Stimulated activated CD8-positive, alpha-beta memory T cell treated with anti-CD3 and anti-CD28 coated beads, Interleukin-4, amount 100 ng/mL, for 1 hour (primary cell): ENCODE measurements at places on chromosomes 3 and 15.

DNA sequence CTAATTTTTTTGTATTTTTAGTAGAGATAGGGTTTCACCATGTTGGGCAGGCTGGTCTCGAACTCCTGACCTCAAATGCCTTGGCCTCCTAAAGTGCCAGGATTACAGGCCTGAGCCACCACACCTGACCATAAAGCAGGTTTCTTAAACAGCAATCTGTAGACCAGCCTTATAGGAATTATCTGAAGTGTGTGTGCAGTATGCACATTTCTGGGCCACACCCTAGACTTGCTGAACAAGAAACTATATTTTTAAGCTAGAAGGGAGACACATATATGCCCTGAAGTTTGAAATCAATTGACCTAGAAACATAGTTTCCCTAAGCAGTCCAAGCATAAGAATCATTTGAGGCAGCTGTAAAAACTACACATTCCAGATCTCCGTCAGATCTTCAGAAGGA, 805.7 kb downstream of the TUSC7 start:
- no peak for DNase-seq

DNA sequence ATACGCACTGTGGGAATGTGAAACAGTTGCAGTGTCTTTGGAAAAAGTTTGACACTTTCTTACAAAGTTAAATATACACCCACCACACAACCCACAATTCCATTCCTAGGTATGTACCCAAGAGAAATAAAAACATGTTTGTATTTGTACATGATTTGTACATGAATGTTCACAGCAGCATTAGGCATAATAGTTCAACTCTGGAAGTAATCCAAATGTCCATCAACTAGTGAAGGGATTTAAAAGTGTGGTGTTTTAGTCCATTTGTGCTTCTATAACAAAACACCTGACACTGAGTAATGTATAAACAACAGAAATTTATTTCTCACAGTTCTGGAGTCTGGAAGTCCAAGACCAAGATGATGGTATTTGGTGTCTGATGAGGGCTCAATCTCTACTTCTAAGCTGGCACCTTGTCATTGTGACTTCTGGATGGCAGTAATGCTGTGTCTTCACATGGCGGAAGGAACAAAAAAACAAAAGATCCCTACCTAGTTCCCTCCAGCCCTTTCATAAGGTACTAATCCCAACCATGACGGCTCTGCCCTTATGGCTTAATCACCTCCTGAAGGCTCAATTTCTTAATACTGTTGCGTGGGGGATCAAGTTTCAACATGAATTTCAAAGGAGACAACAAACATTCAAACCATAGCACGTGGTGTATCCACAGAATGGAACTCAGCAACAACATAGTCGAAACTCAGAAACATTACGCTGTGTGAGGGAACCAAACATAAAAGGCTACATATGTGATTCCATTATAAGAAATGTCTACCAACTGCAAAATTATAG, 120.5 kb downstream of the AQP9 start:
- DNase-seq, result no peak

DNA sequence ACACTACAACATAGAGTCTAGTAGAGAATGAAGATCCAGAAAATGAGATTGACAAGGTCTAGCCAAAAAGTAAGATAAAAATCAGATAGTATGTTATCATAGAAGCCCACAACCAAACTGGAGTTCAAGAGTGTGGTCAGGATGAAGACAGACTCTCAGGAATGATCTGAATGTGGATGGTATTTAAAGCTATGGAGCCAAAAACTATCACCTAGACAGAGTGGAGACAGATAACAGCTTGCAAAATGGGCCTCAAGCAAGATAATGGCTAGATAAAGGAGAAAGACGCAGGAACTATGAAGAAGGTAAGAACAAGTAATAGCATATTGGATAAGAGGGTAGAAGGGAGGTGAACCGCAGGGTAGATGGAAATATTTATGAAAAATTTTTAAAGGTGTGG, 35.4 kb downstream of the ZMAT3 start:
- no peak for DNase-seq

- DNase-seq, result no peak
Measured at GRCh38 chr15:95829062-95829461, 501.4 kb upstream of the NR2F2 start.

- DNase-seq, result no peak
Measured at GRCh38 chr15:80989081-80989517, 520 bp downstream of the MESD start.

DNA sequence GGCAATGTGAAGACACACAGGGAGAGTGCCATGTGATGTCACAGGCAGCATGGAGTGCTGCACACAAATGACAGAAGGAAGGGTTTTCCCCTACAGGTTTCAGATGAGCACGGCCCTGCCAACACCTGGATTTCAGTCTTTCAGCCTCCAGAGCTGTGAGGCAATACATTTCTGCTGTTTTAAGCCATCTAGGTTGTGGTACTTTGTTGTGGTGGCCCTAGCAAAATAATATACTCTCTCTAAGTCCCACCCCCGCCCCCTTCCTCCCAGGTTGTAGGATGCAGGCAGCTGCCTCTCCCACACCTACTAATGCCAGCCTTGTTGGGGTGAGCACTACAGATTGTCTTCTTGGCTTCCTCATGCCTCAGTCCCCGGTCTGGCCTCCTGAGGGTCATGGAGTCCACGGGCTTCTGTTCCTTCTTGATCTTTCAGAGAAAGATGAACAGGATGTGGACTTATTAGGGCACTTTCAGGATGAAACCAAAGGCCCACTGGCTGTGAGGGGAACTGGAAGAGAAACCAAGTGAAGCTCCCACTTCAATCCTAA, 180.0 kb downstream of the CD47 start:
- no peak for DNase-seq

- no peak for DNase-seq
Measured at GRCh38 chr15:67815036-67815592, 10.2 kb upstream of the SKOR1 start.

DNA sequence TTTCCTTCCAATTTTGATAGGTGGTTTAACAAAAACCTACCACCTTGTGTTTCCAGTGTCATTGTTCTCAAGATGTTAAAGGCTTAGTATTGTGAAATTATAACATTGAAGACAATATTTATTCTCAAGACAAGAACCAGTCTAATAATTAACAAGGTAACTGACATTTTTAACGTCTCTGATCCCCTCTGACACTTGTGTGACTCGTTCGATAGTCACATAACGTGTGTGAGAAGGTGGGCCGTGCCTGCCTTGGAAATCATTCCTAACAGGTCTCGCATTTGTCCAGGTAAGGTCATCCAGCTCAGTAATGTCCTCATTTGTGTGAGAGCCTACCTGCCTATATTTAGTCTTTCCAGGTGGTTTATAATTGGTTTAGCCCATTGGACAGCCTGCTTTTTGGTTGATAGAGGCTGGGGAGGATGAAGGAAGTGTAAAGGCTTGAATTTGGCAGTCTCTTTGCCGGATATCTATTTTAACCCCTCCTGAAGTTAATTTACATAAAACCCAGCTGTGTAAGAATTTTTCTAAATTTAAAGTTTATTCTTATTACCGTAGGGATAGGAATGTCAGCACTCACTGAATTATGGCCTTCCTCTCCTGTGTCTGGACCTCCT, 94.4 kb downstream of the AKAP13 start:
- DNase-seq, result no peak

DNA sequence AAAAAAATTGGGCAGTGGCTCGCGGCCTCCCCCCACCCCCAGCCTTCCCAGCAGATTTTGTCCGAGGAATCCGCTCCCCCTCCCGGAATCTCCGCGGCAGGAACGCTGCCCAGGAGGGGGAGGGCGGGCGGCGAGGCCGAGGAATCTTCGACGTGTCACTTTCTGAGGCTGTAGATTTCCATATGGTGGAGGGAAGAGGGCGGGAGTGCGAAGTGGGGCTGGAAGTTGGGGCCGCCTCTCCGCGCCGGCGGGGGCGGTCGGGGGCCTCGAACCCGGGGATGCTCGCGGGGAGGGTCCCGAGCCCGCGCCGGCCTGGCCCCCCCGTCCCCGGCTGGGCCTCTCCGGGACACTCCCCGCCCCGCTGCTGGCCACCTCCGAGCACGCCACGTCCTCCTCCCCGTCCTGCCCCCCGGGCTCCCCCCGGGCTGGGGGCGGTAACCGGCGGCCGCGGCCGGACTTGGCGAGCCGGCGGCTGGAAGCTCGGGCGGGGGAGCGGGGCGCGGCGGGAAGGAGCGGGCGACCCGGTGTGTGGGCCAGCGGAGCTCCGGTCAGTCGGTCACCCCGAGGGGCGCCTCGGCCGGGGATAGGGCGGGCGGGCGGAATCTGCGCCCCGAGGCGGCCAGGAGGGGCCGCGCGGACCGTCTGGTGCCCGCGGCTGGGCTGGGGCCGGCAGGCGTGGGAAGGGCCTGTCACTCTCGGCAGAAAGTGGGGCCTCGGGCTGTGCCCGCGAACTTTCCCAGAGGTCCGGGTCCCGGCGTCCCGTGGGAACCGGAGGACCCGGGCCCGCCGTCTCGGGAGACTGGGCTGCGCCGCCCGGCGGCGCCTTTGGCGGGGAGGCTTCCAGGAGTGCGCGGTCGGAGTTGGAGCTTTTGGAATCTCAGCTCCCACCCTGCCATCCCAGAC, 951 bp downstream of the FNDC3B start:
- DNase-seq, result no peak

- DNase-seq, result no peak
Measured at GRCh38 chr3:13023235-13023970, 49.8 kb downstream of the IQSEC1 start.

DNA sequence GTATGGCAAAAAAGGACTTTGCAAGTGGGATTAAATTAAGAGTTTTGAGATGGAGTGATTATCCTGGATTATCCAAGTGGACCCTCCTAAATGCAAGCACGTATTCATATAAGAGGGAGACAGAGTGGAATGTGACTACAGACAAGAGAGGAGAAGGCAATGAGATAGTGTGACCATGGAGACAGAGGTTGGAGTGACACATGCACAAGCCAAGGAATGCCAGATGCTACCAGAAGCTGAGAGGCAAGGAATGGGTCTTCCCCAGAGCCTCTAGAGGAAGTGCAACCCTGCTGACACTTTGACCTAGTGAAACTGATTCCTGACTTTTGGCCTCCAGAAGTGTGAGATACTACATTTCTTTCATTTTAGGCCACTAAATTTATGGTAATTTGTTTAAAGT, 117.2 kb downstream of the UACA start:
- DNase-seq, result no peak

GRCh38 chr15:26686547-26687187, 86.2 kb downstream of the GABRB3 start:
- no peak for DNase-seq

DNA sequence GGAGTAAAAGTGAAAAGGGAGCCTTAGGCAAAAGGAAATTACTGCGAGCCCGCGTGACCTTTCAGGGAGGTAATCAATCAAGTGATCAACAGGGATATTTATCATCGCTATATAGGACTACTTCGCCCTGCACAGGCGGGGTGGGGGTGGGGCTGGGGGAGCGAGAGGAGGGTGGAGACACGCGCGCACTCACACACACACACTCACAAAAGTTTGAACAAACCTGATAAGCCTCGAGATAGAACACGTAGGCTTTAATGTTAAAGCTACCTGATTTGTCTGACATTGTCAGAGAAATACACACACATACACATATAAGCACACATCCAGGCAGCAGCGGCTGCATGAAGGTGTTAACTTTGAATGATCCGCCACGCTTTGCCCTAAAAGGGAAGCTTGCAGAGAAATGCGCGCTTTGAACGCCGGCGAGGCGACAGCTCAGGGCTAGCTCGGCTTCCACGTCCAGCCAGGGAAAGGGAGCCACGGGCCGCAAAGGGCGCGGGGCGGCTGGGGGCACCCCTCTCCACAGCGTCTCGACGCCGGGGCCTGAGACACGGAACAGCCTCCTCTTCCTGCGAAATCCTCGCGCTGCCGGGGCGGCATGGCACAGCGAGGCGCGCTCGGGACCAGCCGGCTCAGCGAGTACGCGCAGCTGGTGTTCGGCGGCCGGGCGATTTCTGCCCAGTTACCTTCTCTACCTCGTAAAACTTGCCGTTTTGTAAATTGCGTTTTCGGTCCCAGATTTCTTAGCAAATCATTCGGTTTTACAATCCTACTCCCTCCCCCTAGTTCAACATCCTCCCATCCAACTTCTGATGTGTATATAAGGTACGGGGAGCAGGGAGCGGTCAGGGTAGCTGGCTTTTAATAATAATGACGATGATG, 4.8 kb upstream of the MECOM start:
- DNase-seq, result no peak

- DNase-seq, result no peak
Measured at GRCh38 chr15:74955017-74955416, 1.6 kb downstream of the RPP25 start.

GRCh38 chr15:92921215-92922131, 21.3 kb downstream of the CHD2 start:
- no peak for DNase-seq

- no peak for DNase-seq
Measured at GRCh38 chr3:37096975-37097374, 77.4 kb downstream of the LRRFIP2 start.

GRCh38 chr15:33454346-33454745, 143.6 kb downstream of the RYR3 start:
- DNase-seq, result no peak

DNA sequence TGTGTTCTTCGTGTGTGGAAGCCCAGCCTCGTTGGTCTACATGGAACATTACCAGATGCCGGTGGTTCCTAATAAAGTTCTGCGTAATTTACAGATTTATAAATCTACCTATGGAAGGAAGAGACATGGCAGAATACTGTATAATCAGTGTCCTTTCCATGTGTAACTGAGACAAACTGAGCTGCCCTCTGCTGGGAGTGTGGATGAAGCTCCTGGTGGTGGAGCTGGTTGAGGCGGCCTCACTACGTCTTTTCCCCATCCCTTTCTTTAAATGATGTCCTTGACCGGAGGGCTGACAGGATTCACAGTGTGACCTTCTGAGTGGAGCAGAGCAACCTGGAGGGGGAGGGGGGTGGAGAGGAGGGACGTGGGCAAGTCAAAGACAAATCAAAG, 267.0 kb upstream of the CHRM5 start:
- DNase-seq, result no peak

DNA sequence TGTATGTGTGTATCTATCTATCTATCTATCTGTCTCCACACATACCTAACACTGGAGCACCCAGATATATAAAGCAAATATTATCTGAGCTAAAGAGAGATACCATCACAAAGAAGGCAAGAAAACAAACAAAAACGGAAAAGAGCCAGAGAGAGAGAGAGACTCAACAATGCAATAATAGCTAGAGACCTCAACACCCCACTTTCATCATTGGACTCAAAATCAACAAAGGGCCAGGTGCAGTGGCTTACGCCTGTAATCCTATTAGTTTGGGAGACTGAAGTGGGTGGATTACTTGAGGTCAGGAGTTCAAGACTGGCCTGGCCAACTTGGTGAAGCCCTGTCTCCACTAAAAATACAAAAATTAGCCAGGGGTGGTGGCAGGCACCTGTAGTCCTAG, 23.4 kb downstream of the NCBP2 start:
- no peak for DNase-seq
